ENCODE measurements at places on chromosomes 3 and 15.

DNA sequence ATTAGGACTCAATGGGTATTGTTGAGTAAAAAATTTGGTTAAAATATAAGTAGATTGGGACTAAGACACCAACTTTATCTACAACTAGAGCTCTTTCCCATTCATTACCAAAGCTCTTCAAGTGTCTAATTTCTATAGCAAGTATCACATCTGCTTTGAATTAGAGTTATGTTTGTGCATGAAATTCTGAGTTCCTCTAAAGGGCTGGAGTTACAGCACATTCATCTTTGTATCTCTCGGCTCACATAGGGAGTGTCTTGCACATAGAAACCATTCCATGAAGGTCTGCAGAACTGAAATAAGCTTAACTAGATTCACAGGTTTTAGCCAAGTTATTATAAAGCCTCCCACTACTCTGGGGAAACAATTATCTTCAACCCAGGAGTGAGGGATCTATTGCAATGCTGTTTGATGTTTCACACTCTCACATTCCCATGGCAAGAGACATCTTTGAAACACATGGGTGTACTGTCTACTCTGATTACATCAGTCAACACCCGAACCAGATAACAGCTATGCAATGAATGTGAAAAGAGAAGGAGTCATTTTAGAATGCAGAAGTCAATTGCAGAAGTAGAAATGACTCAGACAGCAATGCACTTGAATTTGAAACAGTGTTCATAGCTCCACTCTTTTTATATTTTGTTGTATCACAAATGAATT, 93.1 kb upstream of the KBTBD8 start:
- DNase-seq = no peak

DNA sequence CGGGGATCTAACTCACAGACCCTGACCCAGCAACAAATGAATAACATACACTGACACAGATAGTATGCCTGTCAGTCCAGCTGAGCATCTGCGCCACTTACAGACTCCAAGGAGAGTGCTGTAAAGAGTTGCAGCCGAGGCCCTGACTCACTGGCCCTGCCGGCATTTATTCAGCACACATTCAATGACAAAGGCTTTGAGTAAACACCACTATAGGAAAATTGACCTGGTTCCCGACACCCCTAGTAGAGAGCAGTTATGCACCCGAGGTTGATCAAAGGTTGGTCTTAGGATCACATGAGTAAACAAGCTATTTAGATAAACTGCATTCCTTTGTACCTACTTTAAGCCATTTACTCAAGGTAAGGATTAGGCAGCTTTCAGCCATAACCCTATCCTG, 22.7 kb downstream of the LARS2 start:
- no peak for DNase-seq

GRCh38 chr3:58690490-58690889, 23.9 kb upstream of the FAM3D start:
- DNase-seq = no peak

DNA sequence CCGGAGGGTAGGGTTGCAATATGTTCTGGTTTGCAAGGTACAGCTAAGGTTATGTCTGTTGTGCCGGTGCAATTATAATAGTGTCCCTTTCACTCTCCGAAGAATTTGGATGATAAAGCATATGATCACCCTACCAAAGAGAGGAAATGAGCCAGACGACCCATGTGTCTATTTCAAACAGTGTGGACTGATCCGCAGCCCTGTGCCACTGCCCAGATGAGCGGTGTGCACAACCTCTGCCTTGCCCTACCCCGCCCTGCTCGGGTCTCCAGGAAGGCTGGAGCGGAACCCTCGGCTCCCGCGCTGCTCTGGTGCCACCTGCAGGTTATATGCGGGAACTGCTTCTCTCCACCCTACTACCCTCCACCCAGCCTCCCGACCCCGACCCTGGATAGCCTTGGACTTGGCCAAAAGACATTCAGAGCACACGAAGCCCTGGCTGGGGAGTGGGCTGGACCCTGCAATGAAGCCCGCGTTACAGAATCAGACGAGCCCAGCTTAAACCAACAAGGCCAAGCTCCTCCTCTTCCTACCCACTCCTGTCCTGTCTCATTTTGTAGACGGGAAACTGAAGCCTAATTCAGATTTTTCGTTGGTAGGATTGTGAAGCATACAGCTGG, 68.4 kb upstream of the CHRNB4 start:
- DNase-seq = peak; percentile 49

GRCh38 chr3:27507515-27508266, 23.5 kb upstream of the SLC4A7 start:
- no peak for DNase-seq

DNA sequence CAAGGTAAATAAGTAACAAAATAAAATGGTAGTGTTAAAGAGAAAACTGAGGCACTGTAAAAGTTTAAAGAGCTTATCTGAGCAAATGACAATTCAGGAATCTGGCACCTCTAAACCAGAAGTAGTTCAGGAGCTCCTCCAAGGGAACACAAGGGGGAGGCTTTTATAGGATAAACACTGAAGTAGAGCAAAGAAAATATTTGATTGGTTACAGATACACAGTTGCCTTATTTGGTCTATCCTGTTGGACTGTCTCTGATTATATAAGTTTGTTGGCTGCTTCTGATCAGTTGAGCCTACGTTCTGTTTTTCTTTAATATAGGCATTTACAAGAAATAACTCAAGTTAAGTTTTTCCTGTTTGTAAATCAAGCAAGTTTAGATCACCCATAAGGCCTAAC, 146.9 kb downstream of the ERC2 start:
- no peak for DNase-seq

DNA sequence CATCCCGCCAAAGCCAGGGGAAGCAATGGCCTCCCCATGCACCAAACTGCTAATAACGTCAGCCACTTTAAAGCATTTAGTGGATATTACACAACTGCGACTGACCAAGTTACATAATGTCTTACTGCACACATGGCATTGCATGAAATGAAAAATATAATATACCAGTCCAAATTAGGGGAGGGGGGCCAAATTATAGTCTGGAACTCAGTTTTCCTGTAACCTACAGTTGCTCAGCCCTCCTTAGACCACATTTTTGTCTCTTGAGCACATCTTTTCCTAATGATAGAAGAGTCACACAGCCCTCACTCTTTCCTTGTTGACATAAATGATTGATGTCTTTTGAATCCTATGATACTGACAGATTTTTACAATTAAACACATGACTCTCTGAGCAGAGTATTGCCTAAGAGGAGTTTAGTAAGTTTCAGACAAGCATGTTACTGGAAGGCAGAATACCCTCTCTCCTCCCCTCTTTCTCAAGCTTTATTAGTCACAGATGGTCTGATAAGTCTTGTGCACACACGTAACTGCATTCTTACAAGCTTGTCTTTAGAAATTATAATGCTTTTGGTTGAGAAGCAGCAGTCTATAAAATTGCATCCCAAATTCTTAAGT, 1.1 kb upstream of the PLD1 start:
- DNase-seq = peak; percentile 16

- DNase-seq = no peak
Measured at GRCh38 chr3:119530456-119530855, 29.0 kb downstream of the CD80 start.

GRCh38 chr3:162217647-162218046, 721.0 kb downstream of the OTOL1 start:
- DNase-seq = no peak

- peak; percentile 3 for DNase-seq
Measured at GRCh38 chr3:161989012-161989411, 492.4 kb downstream of the OTOL1 start.

GRCh38 chr3:50655009-50655830, 19.5 kb upstream of the DOCK3 start:
- no peak for DNase-seq

- peak; percentile 81 for DNase-seq
Measured at GRCh38 chr3:115146032-115146417, 1.1 kb downstream of the ZBTB20 start.

DNA sequence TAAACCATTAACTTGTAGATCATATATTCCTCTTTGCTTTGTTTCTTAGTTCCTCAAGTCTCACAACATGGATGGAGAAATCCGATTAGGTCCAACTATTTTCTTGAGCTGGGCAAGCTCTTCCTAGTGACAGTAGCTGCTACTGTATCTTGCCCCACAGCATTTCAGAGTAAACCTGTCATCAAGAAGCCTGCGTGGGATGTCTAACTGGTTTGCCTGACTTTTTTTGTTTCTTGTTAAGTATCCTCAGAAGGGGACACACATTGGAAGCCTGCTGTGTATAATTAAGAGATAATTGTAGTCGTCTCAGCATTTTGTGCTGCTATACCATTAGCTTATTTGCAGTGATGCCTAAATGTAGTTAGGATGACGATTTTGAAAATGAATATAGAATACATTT, 29.3 kb upstream of the STT3B start:
- no peak for DNase-seq

DNA sequence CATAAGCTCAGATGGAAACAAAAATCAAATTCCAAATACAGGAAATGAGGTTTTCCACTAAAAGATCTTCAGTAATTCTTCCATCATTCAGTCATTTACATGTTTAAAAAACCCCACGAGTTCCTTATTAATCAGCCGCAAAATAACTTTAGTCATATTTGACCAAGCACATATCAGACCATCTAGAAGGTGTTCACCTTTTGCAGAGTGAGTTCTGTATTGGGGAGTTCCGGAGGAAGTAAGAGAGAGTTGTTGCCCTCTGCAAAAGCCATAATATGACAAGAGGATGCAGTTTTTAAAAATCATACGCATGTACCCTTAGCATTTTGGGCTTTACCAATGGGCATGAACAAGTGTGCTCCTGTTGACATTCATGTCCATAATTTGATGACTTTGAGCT, 61.6 kb downstream of the CCR1 start:
- DNase-seq = no peak

- no peak for DNase-seq
Measured at GRCh38 chr3:169034401-169034800, 629.1 kb downstream of the MECOM start.

DNA sequence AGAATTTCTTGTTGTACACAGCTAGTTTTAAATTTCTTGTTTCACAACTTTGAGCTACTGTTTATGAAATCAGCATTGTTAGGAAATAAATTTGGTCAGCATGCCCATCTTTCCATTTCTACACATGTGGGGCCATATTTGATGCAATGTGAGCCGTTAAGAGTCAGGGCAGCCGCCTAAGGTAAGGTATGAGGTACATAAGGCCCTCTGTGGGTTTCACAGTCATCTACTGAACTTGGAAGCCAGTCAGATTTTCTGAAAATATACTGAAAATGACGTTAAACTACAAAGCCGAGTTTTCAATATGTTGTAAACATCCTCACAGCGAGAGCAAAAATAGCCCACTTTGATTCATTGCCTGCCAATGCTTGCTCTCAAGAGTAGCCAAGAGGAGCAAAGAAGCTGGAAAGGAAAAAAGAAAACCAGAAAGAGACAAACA, 94.7 kb upstream of the PDZRN3 start:
- no peak for DNase-seq

DNA sequence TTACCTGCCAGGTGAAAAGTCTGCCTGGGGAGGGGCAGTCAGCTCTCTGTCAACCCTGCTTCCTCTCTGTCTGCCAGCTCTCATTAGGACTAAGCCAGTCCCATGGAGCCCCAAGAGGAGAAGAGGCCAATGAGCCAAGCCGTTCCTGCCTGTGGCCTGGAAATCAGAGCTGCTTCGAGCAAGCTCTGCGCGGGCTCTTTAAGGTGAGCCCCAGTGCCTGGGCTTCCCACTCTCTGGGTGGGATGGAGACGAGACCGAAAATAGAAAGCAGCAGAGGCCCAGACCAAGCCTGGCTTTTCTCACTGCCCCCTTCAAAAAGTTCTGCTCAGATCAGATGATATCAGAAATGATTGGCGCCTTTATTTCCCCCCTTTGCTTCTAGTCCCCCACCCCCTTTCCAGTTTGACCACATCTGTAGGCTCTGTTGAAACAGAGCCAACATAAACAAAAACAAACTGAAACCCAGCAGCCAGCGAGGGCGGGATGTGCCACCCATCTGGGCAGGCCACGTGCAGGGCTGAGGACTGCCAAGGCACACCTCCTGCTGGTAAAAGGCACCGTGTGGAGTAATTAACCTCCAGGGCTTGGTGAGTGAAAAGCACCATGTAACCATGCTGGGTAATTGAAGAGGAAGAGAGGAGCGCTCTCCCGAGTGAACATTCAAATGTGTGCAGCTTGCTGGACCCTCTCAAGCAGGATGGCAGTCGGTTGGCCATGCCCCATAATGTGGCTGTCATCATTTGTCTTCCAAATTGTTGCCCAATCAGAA, 471.0 kb upstream of the PROK2 start:
- DNase-seq = no peak

GRCh38 chr15:41258750-41259471, 27.8 kb downstream of the CHP1 start:
- DNase-seq = no peak

GRCh38 chr15:99514306-99514705, 51.5 kb upstream of the MEF2A start:
- no peak for DNase-seq

DNA sequence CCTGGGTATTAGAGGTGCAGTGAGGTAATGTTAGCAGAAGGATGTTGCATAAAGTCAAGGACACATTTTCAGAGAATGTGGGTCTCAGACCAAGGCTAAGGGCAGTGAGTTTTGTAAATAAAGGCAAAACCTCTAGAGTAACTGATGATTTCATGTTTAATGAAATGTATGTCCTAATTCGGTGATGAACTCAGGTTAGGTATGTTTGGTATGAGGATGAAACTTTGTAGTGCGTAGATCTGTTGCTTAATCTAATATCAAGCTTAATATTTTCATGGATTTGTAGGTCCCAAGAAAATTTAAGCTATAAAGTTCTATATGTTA, 3.6 kb downstream of the USP50 start:
- DNase-seq = no peak

DNA sequence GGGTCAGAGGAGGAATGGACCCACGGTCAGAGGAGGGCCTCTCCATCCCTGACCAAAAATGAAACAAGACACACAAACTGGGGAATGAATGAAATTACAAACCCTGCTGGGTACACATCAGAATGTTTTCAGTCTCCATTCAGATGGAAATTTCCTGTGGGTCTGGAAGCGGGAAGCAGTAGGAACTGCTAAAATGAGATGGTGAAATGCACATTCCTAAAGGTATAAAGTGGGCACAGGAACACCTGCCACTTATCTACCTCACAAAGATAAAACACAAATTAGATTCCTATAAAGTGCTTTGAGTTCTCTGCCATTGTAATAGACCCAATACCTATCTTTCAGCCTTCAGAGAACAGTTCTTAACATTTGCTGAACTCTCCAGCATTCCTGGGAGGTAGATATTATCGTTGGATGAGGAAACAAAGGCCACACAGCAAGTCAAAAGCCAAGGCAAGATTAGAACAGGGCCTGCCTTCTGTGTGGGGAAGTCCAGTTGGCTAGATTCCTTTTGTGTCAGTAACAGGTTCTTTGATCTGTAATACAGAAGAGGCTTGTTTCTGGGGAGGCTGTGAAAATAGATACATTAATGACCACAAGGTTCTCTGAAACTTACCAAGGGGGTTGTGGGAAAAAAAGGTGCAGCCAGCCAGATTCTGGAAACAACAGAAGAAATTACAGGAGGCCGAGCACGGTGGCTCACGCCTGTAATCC, 98.4 kb downstream of the IGF2BP2 start:
- no peak for DNase-seq

DNA sequence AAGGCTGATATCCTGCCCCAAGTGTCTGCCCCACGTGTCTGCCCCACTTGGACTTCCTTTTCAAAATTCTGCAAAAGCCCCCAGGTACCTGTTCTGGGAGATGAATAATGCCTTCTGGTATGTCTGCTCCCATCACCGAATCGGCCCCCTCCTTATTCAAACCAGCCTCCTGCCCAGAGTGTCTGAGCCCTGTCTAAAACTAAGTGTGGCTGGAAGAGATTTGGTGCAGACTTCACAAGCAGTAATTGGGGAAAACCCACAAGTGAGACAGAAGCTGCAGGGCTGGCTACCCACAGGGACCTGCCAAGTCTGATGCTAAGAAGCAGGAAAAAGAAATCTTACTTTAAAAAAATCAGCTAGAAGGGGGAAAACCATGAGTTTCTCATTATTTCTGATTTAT, 85.1 kb downstream of the DUT start:
- DNase-seq = no peak

Data from ACHN (cell line).